ENCODE measurements at places on chromosomes 3 and 15. TPM values are rescaled to one million over a fixed set of nuclear protein-coding genes. Genes with fewer than 3 reads are reported as not detected.

Gene CISH
- polyA plus RNA-seq, result 1.9 TPM

Gene NOX5
- polyA plus RNA-seq, result 0.17 TPM

Gene COL6A5
- polyA plus RNA-seq, result 0.06 TPM

Gene TMCO5A
- not detected for polyA plus RNA-seq

Gene UCN2
- 0.27 TPM for polyA plus RNA-seq

Gene RABL3
- 13.4 TPM for polyA plus RNA-seq

Gene ACTC1
- polyA plus RNA-seq, result 0.68 TPM

Gene IL16
- polyA plus RNA-seq, result 0.96 TPM

Gene SCAANT1
- not detected for polyA plus RNA-seq

Gene ACAN
- 3.0 TPM for polyA plus RNA-seq

Gene DAZL
- polyA plus RNA-seq, result 0.34 TPM

Gene NEIL1
- polyA plus RNA-seq, result 0.68 TPM

Gene GAP43
- 2.1 TPM for polyA plus RNA-seq

Gene BBX
- 34.9 TPM for polyA plus RNA-seq

Gene DBR1
- polyA plus RNA-seq, result 18.2 TPM

Gene ITPKA
- 0.32 TPM for polyA plus RNA-seq

Gene FOXB1
- polyA plus RNA-seq, result not detected

Gene ITIH4
- polyA plus RNA-seq, result 1.1 TPM

Gene ADAMTS7
- polyA plus RNA-seq, result 1.8 TPM

Gene CAPN3
- 1.8 TPM for polyA plus RNA-seq

Gene IL12A
- polyA plus RNA-seq, result 5.5 TPM

Gene XCR1
- 0.01 TPM for polyA plus RNA-seq

Gene AMOTL2
- polyA plus RNA-seq, result 97.0 TPM

Gene HERC2
- polyA plus RNA-seq, result 16.7 TPM

Gene CACNA2D3
- 0.37 TPM for polyA plus RNA-seq

Gene GPR149
- polyA plus RNA-seq, result not detected

Gene INKA1
- 6.5 TPM for polyA plus RNA-seq

Gene TFDP2
- 36.9 TPM for polyA plus RNA-seq

Gene THSD4
- polyA plus RNA-seq, result 36.6 TPM

Gene DLEC1
- 0.05 TPM for polyA plus RNA-seq

Gene GOLGA8R
- 0.28 TPM for polyA plus RNA-seq

Gene CPLX3
- polyA plus RNA-seq, result not detected

Gene MAGI1
- 23.7 TPM for polyA plus RNA-seq

Gene PCCB
- 67.0 TPM for polyA plus RNA-seq

Gene ATP8B4
- 3.5 TPM for polyA plus RNA-seq

Gene FAM107A
- polyA plus RNA-seq, result 0.16 TPM

Gene ZCWPW2
- polyA plus RNA-seq, result 0.68 TPM

Gene SSUH2
- polyA plus RNA-seq, result not detected

Gene GRM2
- polyA plus RNA-seq, result 0.02 TPM

Gene DISP2
- polyA plus RNA-seq, result 0.43 TPM

Gene PRR20G
- polyA plus RNA-seq, result not detected

Gene IL5RA
- not detected for polyA plus RNA-seq

Gene TM4SF4
- 0.98 TPM for polyA plus RNA-seq

Data from fibroblast of lung (primary cell).